ACHN (cell line): ENCODE measurements at places on chromosomes 16 and 17.

- DNase-seq: no peak
Observed at GRCh38 chr16:4698321-4699045, 5.1 kb downstream of the NUDT16L1 start.

GRCh38 chr16:2223221-2223941 is at the start of gene E4F1:
Gene E4F1 (plus strand): TSS chr16:2223591. CDS start chr16:2223614, 23 bp downstream.
- peak; percentile 100 for DNase-seq

DNA sequence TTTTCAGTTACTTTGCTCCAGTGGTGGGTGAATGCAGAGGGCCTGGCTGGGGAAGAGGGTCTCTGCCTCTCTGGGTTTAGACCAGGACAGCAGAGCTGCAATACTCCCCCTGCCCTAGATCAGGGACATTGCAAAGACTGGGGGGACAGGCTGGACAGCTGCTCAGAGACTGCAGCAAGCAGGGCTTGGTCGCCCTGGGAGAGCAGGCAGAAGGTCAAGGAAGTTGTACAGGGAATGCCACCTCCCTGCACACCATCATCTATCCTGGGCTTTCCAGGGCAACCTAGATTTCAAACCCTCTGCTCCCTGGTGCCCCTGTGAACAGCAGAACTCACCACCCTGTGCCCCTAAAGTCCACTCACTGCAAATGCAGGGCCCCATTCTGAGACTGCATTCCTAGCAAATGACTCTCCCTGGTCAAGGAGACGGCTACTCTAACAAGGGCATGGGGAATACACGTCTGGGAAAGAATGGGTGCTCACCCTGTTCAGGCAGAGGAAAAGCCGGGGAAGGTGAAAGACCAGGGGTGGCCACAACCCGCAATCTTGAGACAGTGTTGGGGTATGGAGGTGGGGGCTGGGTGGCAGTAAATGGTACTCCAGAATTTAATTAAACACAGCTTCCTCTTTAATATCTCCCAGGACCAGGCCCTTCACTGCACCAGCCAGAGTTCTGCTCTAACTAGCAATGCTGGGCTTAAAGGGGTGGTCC is 1.0 kb downstream of the KIFC3 start:
- peak; percentile 88 for DNase-seq

GRCh38 chr17:79089720-79090442 is 15.3 kb downstream of the ENGASE start:
- DNase-seq: no peak

DNA sequence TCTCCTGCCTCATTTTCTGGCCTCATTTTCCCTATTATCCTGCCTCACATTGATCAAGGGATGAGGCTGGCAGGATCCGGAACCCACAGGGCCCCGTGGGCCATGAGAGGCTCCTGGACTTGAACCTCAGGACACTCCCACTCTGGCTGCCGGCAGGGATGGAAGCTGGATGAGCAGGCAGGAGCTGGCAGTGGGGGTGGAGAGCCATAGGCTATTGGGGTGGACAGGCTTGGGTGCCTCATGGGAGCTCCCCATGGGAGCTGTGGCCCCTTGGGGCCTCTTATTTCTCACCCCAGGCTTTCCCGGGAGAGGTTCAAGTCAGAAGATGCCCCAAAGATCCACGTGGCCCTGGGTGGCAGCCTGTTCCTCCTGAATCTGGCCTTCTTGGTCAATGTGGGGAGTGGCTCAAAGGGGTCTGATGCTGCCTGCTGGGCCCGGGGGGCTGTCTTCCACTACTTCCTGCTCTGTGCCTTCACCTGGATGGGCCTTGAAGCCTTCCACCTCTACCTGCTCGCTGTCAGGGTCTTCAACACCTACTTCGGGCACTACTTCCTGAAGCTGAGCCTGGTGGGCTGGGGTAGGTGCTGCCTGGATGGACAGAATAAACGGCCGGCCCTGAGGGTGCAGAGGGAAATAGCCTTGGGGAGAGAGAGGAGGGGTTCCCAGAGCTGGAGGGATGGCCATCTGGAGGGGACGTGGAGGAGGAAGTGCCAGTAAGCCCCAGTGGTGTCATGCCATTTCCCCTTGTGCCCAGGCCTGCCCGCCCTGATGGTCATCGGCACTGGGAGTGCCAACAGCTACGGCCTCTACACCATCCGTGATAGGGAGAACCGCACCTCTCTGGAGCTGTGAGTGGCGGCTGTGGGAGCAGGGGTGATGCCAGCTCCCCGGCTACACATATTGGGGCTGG is 10.7 kb upstream of the DRC7 start:
- DNase-seq: no peak

- no peak for DNase-seq
Observed at GRCh38 chr17:61943117-61943516, 15.3 kb upstream of the INTS2 start.

GRCh38 chr17:19897903-19898302 is 30.2 kb upstream of the ULK2 start:
- DNase-seq: no peak
